EH (cell line): ENCODE measurements at places on chromosomes 3 and 15.

GRCh38 chr15:40847223-40847961, 3.5 kb downstream of the SPINT1 start:
- DNase-seq, result peak; percentile 62

GRCh38 chr15:51731549-51732267, 5.7 kb downstream of the LYSMD2 start:
- DNase-seq, result peak; percentile 78

DNA sequence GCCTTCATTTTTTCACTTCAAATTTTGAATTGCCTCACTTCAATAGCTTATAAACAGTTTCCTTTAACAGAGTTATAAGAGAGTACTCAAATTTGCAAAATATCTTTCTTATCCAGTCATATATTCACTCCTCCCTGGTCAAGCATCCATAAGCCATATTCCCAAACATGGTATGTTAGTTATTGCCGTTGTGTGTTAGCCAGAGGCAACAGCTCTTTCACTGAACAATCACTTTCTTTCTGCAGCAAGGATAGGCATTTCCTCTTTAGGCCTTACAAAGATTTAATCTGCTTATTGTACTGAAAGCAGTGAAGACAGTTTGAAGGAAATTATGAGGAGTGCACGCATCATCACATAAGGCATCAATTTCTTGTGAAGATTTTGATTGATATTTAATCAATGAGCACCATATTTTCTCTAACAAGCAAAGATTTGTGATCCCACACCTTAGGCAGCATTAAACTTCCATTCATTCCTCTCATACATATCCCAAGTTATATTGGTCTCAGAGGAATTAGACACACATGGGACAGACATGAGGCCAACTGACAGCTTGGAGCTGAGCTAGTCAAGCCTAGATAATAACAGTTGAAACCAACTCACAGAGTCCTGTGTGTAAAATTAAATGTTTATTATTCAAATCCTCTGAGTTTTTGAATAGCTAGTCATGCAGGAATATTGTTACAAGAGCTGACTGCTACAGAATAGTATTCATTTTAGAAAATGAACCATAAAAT, 80.0 kb upstream of the EPHA6 start:
- DNase-seq, result no peak

DNA sequence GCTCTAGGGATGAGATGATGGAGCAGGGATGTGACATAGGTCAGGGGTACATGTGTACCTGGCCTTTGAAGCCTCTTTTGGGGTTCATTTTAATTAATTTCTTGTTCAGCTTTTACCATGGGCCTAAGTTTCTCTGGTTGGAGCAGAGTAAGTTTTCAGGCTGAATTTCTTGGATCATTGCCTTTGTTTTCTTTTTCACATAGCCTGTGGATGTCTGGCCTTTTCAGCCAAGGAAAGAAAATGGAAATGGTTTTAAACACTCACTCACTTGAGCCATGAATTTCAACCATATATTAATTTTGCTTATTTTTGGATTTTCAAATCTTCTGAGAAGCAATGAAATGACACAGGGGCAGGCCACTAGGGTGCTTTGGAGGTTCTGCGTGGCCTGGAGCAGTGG, 30.2 kb downstream of the CACNA1D start:
- no peak for DNase-seq

DNA sequence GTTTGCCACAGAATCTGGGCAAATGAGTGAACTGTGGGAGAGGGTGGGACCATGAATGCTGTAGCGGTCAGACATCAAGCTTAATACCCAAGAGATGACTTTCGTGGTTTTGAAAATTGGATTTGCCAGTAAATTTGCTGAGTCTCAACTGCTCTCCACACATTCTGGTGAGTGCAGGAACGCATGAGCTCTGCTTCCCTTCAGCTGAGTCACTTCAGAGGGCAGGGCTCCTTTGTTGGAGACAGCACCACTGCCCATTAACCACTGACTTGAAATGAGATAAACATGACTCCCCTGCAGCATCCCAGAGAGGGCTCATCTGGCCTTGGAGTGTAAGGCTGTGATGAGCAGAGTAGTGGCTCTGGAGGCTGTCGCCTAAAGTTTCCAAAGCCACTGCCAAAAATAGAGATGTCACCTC, 22.6 kb downstream of the RARRES1 start:
- DNase-seq, result peak; percentile 100

DNA sequence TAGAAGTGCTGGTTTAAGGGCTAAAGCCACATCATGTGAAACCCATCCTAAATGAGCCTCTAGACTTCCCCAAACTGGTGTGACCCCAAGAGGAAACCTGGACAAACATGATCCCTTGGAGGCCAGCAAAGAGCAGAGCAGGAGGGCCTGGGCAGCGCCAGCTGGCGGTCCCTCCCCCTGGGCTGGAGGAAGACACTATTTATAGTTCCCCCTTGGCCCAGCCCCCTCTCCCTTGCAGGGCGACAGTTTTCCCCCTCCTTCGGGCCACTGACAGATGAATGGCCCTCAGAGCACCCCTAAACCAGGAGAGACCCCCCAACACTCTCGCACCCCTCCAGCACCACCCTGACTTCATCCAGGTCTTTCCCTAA, 2.9 kb downstream of the UCN2 start:
- DNase-seq, result peak; percentile 54

- peak; percentile 79 for DNase-seq
Observed at GRCh38 chr3:153144779-153145178, 17.2 kb upstream of the RAP2B start.

- DNase-seq, result no peak
Observed at GRCh38 chr3:182523836-182524235, 269.5 kb upstream of the ATP11B start.

- DNase-seq, result no peak
Observed at GRCh38 chr3:168489301-168489700, 393.6 kb upstream of the GOLIM4 start.

DNA sequence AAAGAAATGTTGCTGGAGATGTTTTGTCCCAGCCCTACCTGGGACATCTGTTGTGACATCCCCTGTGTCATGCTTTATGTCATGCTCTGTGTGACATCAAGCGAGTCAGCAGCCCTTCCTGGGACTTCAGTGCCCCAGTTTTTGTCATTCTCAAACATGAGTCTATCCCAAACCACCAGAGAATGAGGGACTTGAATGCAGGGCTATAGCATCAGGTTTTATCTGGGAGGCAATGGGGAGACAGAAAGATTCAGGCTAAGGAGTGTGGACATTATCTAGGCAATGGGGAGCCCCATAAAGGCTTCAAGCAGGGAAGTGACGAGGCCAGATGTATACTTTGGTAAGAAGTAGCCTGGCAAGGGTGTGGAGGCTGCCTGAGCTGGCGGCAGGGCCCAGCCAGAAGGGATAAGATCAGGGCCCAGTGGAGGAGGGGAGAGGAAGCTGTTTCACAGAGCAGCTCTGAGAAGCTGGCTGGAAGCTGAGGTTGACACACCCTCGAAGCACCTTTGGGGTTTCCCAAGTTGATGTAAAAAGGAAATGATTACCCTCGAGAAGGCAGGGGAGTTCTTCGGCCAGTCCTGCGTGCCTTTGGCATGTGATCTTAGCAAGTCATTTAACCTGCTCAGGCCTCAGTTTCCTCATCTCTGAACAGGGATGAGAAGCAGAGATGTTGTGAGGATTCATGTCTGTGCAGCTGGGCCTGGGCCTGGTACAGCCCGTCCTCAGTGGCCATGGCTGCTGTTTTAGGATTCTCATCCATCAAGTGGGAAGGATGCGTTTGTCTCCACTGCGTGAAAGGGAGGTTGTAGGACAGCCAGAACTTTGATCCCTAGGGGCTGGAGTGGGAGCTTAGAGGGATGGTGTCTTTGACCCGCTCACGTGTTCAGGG, 34.3 kb downstream of the IRAK2 start:
- peak; percentile 59 for DNase-seq

- DNase-seq, result peak; percentile 8
Observed at GRCh38 chr3:8341821-8342247, 159.8 kb upstream of the LMCD1 start.

- no peak for DNase-seq
Observed at GRCh38 chr3:98728672-98729071, 34.5 kb upstream of the ST3GAL6 start.

GRCh38 chr15:61119556-61119955, 109.5 kb downstream of the RORA start:
- DNase-seq, result no peak

GRCh38 chr3:153145454-153145853, 16.6 kb upstream of the RAP2B start:
- no peak for DNase-seq

- no peak for DNase-seq
Observed at GRCh38 chr3:127718245-127718915, 45.6 kb downstream of the ABTB1 start.

- DNase-seq, result no peak
Observed at GRCh38 chr15:79900087-79900486, 3.3 kb upstream of the MTHFS start.

GRCh38 chr3:159170436-159171003, 368.7 kb downstream of the MFSD1 start:
- peak; percentile 89 for DNase-seq
